CD4-positive, alpha-beta T cell (primary cell): ENCODE measurements at places on chromosomes 1 and 21. TPM values are rescaled to one million over a fixed set of nuclear protein-coding genes. Genes with fewer than 3 reads are reported as not detected.

SRGAP2B gene
- 11.6 TPM for total RNA-seq

ACTL8 gene
- total RNA-seq, result not detected

GSTM1 gene
- 36.2 TPM for total RNA-seq

EXTL1 gene
- total RNA-seq, result not detected

PADI2 gene
- total RNA-seq, result 0.30 TPM

PPIAL4G gene
- 0.11 TPM for total RNA-seq

PROX1 gene
- total RNA-seq, result not detected

C1orf115 gene
- total RNA-seq, result 0.73 TPM

BARHL2 gene
- not detected for total RNA-seq

IFNLR1 gene
- total RNA-seq, result 1.3 TPM

MANEAL gene
- 0.33 TPM for total RNA-seq

ITSN1 gene
- 2.1 TPM for total RNA-seq

KRTAP12-2 gene
- not detected for total RNA-seq

NPPB gene
- not detected for total RNA-seq

STMN1 gene
- total RNA-seq, result 25.2 TPM

NEGR1 gene
- total RNA-seq, result 0.03 TPM

FNBP1L gene
- 1.1 TPM for total RNA-seq

ARHGEF10L gene
- 0.11 TPM for total RNA-seq

PARS2 gene
- not detected for total RNA-seq

ADAMTS4 gene
- total RNA-seq, result 0.60 TPM

DISC1 gene
- total RNA-seq, result 20.0 TPM
